ENCODE measurements at places on chromosomes 2 and 18.
A peak's percentile ranks its signal among the peaks of the same experiment; 100 is the strongest.

DNA sequence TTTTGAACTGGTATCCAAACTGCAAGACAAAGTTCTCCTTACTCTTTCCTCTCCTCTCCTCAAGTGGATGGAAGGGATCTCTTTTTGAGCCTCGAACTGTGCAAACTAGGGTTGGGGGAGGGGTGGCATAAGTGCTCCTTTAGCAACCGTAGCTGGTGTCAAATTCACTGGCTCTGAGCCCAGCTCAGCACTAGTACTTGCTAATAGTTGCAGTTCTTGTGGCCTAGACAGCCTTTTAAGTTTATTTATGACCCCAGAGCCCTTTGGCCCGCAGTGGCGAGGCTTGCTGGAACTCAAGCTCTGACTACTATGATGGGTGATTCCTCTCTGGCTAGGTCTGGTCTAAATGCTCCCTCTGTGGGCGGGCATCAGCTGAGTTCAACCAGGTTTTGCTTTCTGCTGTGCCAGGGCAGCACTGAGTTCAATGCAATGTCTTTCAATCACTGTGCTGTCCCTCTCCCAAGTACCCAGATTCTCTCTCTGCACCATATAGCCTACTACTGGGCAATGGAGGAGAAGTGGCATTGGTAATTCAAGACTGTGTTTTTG is 528.4 kb upstream of the SYT4 start:
- DNase-seq, result no peak

GRCh38 chr2:84919885-84920580 is 14.6 kb downstream of the TMSB10 start:
- DNase-seq, result no peak

GRCh38 chr2:222993920-222994650 is 57.9 kb upstream of the KCNE4 start:
- DNase-seq, result no peak

DNA sequence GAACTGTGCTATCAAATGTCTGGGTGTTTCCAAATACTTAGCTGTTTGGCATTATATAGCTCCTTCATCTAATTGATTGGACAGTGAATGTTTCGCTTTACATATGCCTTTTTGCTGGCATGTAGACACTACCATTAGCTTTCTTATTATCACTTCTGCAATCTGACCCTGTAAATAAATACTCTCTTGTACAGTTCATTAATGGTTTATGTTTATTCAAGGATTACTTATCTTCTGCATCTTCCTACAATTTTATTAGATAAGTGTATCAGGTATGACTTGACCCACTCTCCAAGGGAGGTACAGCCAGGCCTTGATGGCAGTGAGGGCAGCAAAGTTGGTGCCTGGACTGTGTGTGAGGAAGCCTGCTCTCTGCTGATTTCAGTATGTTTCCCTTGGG is 614.1 kb upstream of the SETBP1 start:
- DNase-seq, result no peak

GRCh38 chr2:170224692-170225294 is 46.8 kb downstream of the MYO3B start:
- DNase-seq, result peak; percentile 41

- no peak for DNase-seq
Measured at GRCh38 chr2:70979626-70980025, 1.2 kb downstream of the ANKRD53 start.

DNA sequence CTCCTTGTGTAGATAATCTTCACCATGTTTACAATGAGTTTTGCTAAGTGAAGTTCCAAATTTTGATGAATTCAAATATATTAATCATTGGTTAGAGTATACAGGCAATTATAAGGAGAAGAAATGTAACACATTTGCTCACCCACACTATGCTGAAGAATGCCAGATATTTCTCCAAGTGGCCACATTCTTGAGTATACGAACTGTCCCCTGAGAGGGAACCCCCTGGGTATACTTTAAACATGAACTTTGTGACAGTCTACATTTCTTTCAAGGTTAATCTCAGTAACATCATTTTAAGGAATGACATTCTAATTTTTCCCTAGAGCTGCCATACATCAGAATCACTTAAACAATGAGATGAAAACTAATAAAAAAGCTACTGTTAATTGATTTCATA is 39.8 kb upstream of the CDKL4 start:
- no peak for DNase-seq

- no peak for DNase-seq
Measured at GRCh38 chr2:114156366-114157056, 266.6 kb downstream of the ACTR3 start.

DNA sequence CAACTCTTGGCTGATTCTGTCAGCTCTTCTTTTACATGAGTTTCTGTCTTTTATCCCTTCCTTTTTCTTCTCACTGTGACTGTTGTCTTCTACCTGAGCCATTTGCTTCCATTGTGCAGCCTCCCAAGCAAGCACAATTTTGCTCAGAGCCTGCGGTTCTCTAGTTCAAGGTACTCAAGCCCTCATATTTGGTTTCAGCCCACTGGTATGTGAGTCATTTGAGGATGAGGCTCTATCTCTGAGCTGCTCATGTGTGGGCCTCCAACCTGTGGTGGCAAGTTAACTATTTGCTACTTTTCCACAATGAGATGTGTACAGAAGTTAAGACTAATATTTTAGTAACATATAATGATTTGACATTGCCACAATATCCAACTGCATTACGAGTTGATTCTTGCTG is 183.0 kb downstream of the PHLPP1 start:
- DNase-seq, result no peak

GRCh38 chr2:20678780-20679179 is 11.8 kb downstream of the GDF7 start:
- no peak for DNase-seq

- no peak for DNase-seq
Measured at GRCh38 chr2:109226128-109226527, 97.1 kb downstream of the SH3RF3 start.

DNA sequence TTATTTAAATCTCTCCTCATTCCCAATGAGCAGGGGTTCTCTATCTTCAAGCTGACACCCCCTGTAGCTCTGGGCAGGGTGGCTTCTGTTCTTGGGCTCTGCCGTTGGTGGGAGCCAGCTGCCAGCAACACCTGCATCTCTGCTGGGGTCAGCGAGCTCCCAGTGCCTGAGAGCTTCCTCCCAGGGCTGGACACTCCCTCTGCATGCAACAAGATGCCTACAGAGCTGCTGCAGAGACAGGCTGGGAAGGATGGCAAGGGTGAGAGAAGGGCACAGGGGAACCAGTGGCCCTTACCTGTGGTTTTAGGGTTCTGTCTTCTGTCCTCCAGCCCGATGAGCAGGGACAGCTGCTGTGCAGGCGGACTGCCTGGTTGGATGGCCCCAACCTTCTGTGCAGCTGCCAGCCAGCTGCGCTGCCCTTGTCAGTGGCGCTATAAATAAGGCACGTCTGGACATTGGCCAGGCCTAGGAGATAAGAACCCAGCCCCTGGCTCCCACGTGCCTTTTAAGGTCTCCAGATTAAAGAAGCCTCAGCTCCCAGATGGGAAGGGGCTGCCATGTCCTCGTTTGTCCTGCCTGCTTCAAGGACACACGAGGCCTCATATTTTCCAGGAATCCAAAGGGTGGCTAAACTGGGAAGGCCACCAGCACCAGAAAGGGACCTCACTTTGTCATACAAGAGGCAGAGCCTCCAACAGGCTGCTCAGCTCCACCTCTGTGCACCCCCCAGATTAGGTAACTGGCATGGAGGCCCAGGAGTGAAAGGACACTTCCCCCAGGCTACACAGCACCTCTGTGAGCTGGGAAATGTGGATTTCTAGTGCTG is 39.5 kb upstream of the FHL2 start:
- DNase-seq, result no peak

- DNase-seq, result no peak
Measured at GRCh38 chr2:171822525-171823322, 71.3 kb downstream of the SLC25A12 start.

DNA sequence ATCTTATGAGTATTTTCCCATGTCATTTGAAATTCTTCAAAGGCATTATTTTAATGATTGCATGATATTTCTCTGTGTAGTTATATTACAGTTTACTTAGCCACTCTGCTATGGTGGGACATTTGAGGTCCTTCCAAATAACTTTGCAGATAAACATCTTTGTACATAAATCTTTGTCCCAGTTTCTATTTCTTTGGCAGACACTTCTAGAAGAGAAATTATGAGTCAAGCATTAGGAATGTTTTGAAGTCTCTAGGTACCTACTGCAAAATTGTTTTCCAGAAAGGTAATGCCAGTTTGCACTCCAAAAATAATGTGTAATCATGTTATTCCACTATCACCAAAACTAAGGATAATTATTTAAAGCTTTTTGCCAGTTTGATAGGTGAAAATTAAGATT is 149.7 kb downstream of the EN1 start:
- no peak for DNase-seq

DNA sequence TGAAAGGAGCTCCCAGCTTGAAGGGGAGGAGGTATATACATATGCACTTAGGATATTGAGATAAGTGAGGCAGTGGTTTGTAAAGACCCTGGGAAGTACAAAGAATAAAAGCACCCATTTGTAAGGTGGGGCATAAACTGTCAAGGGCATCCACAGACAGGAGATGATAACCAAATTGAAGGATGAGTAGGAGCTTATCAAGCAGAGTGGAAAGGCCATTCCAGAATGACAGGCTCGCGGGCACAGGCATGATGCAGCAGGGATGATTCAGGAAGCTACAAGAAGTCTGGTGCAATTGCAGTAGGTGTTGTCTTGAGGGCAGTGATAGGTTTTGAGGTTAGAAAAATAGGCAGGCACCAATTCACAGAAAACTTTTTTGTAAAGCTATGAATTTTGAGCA is 504.8 kb downstream of the PIK3C3 start:
- no peak for DNase-seq

GRCh38 chr2:4715065-4715464 is 977.1 kb upstream of the SOX11 start:
- DNase-seq, result no peak

GRCh38 chr2:26854283-26854827 is 6.4 kb downstream of the DPYSL5 start:
- no peak for DNase-seq

GRCh38 chr2:29074411-29074810 is at the start of gene PCARE:
TSS of gene PCARE (minus strand) at chr2:29074523. CDS start at chr2:29074261, 262 bp downstream.
- DNase-seq, result no peak

GRCh38 chr2:147382322-147382948 is 462.4 kb upstream of the ACVR2A start:
- peak; percentile 91 for DNase-seq

DNA sequence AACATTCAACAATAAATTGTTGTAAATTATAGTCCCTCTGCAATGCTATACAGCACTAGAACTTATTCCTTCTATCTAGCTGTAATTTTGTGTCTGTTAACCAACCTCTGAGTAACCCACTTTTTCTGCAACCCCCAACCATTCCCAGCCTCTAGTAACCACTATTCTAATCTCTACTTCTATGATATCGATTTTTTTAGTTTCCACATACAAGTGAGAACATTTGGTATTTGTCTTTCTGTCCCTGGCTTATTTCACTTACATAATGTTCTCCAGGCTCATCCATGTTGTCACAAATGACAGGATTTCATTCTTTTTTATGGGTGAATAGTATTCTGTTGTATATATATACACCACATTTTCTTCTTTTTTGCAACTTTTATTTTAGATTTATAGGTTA is 147.6 kb downstream of the MAIP1 start:
- DNase-seq, result no peak

- DNase-seq, result no peak
Measured at GRCh38 chr18:75211626-75211952, 992 bp downstream of the TSHZ1 start.

- no peak for DNase-seq
Measured at GRCh38 chr2:241898463-241899270, 29.1 kb downstream of the RTP5 start.

- DNase-seq, result no peak
Measured at GRCh38 chr2:100645695-100646429, 83.1 kb downstream of the PDCL3 start.

DNA sequence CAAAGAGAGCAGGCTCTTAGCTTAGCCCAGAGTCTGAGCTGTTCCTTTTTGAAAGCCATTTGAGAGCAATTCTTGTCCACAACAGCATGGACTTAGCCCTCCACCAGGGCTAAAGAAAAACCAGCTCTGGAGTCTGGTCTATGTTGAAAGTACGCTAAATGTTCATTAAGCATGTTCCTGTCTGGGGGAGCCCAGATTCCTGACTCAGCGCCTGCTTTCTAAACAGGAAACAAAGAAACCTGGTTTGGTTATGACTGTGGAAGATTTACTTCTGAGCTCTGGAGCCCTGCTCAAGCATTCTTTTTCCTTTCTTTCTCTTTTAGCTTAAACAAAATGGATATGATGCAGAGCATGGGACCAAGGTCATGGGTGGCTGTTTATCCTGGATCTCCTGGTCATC is 279.8 kb downstream of the RBM43 start:
- no peak for DNase-seq

- no peak for DNase-seq
Measured at GRCh38 chr2:240138254-240138984, 2.0 kb downstream of the OTOS start.

- DNase-seq, result no peak
Measured at GRCh38 chr2:39568561-39569006, 97.1 kb upstream of the TMEM178A start.

- peak; percentile 63 for DNase-seq
Measured at GRCh38 chr18:199768-200167, 41.4 kb downstream of the USP14 start.

DNA sequence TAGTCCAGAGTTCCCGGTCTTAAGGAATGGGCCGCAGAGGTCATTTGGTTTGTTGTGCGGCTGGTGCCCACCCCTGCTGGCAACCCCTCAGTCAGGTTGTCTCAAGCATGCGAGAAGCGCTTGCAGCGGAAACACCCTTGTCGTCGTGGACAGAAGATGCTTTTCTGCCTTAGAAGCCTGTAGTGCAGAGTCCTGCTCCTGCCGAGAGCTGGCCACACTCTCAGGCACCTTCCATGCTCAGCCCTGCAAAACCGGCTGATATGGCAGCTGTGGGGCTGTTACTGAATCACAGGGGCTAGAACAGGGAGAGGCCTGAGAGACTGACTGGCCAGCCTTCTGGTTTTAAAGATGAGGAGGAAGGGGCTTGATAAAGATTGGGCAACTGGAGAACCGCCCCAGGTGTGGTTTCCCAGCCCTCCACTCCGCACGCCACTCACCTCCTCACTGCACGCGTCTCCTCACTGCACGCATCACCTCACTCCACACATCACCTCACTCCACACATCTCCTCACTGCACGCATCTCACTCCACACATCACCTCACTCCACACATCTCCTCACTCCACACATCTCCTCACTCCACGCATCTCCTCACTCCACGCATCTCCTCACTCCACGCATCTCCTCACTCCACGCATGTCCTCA is 103.6 kb downstream of the USP40 start:
- no peak for DNase-seq

- DNase-seq, result no peak
Measured at GRCh38 chr2:40415391-40415790, 36.5 kb downstream of the SLC8A1 start.

- DNase-seq, result no peak
Measured at GRCh38 chr2:222054813-222055212, 244.0 kb downstream of the PAX3 start.

DNA sequence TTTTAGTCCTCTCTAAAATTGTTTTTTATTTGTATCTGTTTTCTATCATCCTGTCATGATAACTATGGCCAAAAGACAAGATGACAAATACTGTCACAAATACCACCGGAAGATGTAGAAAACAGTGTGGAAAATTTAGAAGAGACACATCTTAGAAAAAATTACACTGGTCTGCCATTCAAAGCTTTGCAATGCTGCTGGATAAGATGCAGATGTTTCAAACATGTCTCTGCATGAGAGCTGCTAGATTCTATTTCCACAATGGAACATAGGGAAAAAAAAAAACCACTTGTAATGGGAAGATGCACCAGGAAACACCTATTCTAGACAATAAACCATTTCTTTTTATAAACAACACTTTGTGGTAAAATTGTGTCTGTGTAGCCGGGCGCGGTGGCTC is 5.8 kb upstream of the TAF1B start:
- no peak for DNase-seq

GRCh38 chr2:26640331-26640745 is 828 bp downstream of the CIB4 start:
- no peak for DNase-seq
